ENCODE measurements at places on chromosomes 1 and 21.
A peak's percentile ranks its signal among the peaks of the same experiment; 100 is the strongest.

DNA sequence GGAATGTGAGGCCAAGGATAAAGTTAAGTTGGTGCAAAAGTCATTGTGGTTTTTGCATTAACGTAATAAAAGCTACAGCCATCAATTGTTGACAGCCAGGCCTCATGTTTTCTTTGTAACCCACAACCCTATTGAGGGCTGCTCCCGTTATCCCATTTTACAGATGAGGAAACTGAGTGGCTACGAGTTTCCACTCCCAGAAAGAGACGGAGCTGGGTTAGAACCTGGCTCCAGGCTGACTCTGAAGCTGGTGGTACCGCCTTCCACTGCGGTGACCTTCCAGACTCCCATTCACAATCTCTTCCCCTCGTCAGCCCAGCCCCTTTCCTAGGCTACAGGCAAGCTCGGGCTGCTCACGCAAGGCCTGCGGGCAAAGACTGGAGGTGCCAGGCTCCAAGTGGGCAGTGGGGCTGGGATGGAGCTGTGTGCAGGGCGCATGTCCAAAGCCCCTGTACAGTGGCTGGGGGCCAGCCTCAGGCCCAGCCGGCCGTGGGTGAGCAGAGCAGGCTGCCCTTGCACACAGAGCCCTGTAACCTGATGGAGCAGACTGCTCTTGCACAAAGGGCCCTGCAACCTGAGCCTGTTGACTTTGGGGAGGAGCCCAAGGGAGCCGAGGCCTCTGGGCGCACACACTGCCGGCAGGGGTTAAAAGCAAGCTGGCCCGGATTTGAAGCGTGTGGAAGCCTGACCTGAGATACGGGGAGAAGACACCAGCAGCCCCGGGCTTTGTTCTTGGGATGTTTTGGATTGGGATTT lies 97.4 kb upstream of the TMPRSS2 start:
- no peak for DNase-seq

- DNase-seq, result no peak
Measured at GRCh38 chr1:59079434-59080140, 217.3 kb upstream of the FGGY start.

- DNase-seq, result no peak
Measured at GRCh38 chr21:35637431-35637830, 422.9 kb downstream of the SETD4 start.

GRCh38 chr1:28193701-28194161 lies 17.2 kb upstream of the PTAFR start:
- no peak for DNase-seq

DNA sequence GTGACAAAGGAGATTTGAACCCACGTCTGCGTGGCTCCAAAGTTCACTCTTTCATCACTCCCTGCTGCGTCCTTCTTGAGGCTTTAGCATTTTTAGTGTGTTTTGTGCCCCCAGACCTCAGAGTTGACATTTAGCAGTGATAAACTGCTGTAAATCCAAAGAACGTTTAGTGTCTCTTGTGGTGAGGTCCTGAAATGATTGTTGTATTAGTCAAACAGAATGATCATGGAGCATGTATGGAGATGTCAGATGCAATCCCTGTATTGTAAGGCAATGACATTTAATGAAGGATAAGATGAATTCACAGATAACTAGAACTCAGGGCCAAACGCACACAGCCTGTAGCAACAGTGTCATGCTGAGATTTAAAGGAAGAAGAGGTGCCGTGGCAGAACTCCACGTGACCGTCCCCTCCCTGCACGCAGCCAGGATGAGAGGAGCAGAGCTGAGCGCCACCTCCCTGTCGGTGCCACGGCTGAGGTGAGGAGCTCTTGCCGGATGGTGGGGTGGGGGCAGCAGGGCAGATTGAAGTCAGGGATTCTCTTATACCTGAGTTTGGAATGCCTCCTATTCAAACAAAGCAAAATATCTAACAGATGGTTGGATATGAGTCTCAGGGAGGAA lies 30.1 kb downstream of the NTPCR start:
- no peak for DNase-seq

DNA sequence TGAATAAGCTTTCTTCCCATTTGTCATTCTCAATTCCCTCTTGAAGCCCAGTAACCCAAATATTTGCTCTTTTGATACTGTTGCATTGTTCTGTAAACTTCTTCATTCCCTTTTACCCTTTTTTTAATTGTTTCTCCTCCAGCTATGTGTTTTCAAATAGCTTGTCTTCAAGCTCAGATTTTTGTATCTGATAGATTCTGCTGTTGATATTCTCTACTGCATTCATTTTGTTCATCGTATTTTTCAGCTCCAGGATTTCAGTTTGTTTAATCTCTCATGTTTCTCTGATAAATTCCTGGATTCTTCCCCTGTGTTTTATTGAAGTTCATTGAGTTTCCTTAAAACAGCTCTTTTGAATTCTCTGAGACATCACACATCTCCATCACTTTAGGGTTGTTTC lies 51.8 kb downstream of the PKN2 start:
- DNase-seq, result no peak

- no peak for DNase-seq
Measured at GRCh38 chr1:101540161-101540560, 303.3 kb downstream of the S1PR1 start.

DNA sequence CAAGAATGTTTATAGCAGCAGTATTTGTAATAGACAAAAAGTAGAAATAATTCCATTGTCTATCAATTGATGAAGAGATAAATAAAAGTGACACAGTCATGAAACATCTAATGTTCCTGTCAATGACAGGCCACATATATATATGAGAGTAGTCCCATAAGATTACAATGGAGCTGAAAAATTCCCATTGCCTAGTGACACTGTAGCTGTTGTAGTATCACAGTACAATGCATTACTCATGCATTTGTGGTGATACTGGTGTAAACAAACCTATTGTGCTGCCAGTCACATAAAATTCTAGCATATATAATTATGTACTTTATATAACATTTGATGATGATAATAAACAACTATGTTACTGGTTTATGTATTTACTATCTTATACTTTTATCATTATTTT lies 141.9 kb upstream of the LYPLAL1 start:
- no peak for DNase-seq

DNA sequence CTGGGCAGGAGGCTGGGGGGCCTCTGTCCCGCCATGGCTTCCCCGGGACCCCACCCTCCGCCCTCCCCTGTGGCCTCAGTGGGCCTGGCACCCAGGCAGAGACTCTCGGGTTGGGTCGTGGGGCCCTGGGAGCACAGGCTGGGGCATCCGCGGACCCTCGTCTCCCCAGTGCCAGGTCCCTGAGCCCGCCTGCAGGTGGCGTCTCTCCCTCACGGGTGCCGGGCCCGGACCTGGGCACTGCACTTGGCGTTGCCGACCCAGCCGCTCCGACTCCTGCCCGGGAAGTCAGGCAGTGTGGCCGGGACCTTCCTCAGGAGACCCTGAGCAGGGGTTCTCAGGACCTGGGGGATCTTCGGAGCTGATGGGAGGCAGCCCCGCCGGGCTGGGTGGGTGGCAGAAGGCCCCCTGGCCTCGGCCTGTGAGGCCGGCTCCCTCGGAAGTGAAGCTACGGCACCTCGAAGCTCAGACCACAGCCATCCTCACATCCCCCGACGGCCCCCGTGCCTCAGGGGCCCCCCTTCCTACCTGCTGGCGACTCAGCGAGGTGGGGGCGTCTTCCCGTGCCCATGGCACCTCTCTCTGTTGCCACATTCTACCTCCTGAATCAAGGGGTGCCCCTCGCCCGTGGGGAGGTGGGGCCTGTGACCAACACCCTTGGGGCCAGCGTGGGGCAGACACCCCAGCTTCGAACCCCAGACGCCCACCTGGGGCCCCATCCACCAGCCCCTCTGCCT lies 6.4 kb upstream of the C1orf159 start:
- peak; percentile 92 for DNase-seq

DNA sequence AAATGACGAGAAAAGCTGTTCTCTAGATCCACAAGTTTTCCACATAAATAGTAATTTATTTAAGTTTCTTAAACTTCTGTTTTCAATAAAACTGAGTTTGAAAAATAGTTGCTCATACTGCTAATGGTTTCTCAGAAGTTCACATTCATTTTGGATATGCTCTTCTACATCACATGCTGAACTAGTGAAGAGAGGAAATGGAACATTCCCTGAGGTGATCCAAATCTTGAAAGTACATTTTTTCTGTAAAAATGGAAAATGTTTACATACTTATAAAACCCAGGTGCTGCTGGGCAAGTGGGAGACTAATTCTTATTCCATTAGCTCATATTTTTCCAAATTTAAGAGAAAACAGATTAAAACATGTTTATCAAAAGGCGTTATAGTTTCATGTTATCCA lies 111.7 kb downstream of the ADGRL4 start:
- no peak for DNase-seq

DNA sequence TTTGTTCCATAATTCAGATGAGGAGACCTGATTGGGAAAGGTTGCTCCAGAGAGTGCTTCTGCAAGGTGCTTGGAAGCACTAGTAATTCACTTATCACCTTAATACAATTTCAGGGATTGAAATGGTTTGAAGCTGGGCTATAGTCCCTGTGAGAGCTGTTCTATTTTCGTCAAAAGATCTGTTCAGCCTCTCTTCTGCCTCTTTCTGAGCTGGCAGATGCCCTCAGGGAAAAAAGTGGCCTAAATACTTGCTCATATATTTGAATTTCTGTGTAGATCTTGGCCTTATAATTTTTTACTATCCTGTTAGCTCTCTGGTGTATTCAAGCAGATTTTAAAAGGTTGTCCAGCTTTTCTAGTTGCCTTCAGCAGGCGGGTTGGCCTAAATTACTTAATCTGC lies 22.3 kb downstream of the C1orf146 start:
- no peak for DNase-seq

DNA sequence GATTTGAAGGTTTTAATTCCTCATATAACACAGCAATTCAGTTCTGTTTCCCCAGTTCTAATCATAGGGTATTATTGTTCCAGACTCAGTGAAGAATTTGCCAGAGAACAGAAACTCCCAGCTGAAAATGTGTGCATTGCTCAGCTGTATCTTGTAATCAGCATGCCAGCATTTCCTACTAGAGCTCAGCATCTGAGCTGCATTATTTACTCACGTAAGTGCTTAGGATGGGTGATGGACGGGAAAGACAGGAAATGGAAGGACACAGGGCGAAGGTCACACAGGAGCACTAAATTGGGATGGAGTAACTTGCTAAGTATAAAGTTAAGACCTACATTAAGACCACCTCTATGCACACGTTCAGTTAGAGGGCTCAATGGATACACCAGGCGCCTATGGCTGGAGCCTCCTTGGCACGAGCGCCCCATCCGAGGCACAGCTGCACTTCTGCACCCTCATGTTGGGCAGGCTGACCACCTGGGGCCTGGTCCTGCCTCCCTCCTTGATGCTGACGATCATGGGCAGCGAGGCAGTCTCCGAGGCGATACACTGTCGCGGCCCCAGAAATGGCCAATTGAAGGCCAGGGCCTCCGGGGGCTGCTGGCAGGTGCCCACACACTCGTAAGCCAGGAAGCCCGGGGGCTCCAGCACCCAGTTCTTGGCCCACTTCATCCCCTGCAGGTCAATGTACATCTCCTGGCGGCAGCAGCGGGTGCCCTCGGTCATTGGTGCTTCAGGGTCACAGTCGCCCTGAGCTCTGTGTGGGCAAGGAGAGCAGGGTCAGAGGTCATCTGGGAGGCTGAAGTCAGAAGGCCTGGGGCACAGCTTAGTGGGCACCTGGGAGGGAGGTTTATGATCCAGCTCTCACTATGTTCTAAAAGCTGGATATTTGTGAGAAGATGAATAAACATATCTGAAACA lies 3.7 kb downstream of the LEFTY2 start:
- DNase-seq, result no peak

DNA sequence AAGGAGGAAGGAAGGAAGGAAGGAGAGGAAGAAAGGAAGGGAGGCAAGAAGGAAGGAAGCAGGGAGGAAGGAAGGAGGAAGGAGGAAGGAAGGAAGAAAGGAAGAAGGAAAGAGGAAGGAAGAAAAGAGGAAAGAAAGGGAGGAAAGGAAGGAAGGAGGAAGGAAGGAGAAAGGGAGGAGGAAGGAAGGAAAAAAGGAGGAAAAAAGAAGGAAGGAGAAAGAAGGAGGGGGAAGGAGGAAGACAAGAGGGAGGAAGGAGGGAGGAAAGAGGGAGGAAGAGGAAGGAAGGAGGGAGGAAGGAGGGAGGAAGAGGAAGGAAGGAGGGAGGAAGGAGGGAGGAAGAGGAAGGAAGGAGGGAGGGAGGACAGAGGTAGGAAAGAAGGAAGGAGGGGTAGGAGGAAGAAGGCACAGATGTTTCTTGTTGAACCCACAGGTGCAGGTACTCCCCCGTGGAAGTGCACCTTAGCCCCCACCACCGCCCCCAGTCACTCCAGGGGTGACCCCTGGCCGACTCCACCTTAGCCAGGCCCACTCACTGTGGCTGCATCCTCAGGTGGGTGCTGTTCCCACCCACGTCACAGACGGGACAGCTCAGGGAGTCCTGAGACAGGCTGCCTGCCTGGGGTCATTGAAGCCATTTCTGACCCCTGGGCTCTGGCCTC lies 57.9 kb upstream of the TTC34 start:
- DNase-seq, result no peak

GRCh38 chr1:26861286-26861701 lies 1.7 kb upstream of the SFN start:
- DNase-seq, result no peak

GRCh38 chr1:216306830-216307229 lies 116.4 kb downstream of the USH2A start:
- no peak for DNase-seq

DNA sequence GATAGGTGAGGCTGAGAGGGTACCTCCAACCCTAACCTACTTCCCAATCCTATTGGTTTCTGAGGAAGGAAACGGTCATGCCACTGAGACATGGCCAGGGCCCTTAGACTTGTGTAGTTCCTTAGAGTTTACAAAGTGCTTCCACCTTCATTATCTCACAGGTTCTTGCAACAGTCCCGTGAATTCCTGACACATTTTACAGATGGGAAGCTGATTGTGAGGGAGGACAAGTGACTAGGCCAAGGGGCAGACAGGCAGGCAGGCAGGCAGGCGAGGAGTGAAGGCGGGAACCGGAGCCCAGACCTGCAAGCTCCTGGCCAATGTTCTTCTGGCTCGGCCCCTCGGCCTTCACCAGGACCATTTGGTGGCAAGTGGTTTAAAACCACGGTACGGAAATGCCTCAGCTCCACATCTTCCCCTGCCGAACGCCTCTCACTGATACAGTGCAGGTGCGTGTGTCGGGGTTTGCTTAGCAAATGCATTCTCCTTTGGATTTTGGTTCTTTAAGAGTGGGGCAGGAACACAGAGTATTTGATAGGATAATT lies 45.1 kb downstream of the ZBTB18 start:
- DNase-seq, result no peak

- no peak for DNase-seq
Measured at GRCh38 chr1:224203243-224204016, 20.4 kb downstream of the DEGS1 start.

- DNase-seq, result no peak
Measured at GRCh38 chr1:207486198-207486597, 9.8 kb upstream of the CR1 start.

- no peak for DNase-seq
Measured at GRCh38 chr1:183893561-183894289, 88.8 kb downstream of the RGL1 start.

DNA sequence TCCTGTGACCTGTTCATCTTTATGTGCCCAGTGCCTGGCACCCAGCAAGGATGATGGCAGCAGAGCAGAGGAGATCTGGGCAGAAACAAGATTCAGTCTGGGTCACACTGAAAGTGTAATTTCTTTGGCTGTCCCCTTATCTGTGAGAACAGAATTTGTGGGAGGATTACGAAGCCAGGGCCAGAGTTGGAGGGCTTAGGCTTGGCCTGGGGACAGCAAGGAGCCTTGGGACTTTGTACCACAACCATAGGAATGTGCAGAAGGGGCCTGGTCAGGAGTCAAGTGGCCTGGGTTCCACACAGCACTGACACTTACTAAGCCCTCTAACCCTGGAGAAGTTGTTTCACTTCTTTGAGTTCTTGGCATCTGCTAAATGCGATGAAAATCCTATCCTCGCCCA lies 12.8 kb downstream of the PMVK start:
- no peak for DNase-seq

- no peak for DNase-seq
Measured at GRCh38 chr1:6040861-6041415, 4.8 kb upstream of the KCNAB2 start.
